Activated CD4-positive, alpha-beta T cell treated with anti-CD3 and anti-CD28 coated beads, Interleukin-2, amount 50 U/mL, for 48 hours (primary cell): ENCODE measurements at places on chromosomes 2 and 18.

GRCh38 chr2:222304737-222305515 lies 6.1 kb upstream of the PAX3 start:
- no peak for DNase-seq

DNA sequence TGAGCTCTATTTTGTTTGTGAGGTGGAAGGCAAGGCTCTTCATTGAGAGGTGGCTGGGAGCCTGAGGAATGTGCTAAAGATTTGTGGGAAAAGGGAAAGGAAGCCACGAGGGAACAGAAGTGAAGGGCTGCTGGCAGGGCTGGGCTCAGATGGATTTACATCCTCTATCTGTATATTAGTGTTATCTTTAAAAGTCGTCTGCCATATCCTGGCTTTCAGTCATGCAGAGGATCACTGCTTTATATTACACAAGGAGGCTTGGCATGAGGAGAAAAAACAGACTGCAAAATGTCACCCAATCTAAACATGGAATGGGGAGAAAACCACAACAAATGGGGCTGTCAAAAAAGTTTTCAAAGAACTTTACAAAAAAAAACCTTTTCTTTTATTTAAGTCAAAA lies 434.4 kb downstream of the HRH4 start:
- DNase-seq: no peak

DNA sequence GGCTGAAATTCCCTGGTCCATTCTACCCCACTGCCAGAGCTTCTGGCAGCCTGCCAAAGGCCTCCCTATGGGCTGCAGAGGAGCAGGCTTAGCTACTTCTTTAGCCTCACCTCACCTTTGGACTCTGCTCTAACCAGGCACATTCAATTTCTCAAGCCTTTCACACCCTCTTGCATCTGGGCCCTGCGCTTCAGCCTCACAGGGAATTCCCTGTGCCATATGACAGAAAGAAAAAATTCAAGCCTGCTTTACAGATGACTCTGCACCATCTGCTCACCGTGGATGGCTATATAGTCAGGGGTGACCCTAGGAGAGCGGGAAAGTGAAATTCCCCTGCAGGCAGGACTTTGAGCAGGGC lies 62.5 kb downstream of the REEP1 start:
- no peak for DNase-seq

GRCh38 chr2:113111823-113112287 lies 15.5 kb upstream of the IL1RN start:
- DNase-seq: no peak

DNA sequence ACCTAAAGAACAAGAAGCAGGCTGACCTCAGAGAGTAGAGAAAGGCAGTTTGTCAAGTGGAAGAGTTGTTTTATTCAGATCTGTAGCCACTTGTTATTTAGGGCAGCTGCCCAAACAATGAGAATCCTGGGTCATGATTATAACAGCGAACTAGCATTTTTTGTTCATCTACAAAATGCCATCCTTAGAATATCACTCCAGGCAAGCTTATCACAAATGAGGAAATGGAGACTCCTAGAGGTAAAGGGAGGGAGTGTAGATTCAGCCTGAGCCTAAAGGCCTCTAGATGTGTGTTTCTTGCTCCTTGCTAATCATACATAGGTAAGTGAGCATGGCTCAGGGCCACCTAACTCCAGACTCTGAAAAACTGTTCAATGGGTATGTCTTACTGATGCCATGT lies 126.1 kb downstream of the HNMT start:
- no peak for DNase-seq

DNA sequence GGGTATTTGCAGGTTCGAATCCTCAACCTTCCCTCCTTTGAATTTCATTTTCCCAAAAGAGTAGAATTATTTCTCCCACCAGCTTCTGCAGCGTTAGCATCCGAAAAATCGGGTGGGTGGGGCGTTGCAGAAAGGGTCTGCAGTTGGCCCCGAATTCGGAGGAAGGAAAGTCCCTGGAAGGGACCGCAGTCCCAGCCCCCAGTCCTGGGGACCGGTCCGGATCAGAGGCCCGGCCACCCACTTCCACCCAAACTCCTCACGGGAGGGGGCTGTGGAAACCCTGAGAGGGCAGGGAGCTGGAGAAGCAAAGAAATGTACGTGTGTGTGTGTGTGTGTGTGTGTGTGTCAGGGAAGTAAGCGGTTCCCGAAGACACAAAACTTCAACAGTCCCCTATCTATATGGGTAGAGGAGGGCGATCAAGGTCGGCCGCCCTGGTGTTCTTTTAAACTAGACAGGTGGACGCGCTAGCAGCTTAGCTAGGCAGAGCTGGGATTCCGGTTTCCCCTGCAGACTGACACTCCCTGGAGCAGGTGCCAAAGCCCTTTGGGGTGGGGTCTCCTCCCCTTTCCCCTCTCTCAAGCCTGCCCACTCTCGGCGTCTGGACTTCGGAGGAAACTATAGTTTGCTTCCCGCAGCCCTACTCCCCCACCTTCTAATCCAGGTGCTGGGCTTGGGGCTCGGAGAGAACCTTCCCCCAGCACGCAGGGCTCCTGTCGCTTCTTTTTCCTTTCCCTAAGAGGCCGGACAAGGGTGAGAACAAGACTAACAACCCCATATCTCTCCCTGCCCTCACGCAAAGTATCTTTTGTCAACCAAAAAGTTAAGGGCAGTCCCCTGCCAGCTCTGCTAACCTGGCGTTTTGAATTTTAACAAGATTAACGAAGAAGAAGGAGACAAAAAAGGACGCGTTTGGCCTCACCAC lies 4.8 kb upstream of the ONECUT2 start:
- no peak for DNase-seq

DNA sequence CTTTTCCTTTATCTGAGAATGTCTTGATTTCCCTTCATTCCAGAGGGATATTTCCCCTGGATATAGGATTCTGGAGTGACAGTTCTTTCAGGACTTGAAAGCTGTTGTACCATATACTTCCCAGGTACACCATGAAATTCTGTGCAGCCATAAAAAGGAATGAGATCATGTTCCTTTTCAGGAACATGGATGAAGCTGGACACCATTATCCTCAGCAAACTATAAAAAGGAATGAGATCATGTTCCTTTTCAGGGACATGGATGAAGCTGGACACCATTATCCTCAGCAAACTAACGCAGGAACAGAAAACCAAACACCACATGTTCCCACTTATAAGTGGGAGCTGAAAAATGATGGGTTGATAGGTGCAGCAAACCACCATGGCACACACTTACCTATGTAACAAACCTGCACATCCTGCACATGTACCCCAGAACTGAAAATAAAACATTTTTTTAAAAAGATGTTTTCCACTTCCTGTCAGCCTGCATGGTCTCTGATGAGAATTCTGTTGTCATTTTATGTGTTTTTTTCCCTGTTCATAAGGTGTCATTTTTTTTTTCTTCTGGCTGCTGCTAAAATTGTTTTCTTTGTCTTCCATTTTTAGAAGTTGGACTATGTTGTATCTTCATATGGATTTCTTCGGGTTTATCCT lies 133.3 kb downstream of the DNAH6 start:
- no peak for DNase-seq

DNA sequence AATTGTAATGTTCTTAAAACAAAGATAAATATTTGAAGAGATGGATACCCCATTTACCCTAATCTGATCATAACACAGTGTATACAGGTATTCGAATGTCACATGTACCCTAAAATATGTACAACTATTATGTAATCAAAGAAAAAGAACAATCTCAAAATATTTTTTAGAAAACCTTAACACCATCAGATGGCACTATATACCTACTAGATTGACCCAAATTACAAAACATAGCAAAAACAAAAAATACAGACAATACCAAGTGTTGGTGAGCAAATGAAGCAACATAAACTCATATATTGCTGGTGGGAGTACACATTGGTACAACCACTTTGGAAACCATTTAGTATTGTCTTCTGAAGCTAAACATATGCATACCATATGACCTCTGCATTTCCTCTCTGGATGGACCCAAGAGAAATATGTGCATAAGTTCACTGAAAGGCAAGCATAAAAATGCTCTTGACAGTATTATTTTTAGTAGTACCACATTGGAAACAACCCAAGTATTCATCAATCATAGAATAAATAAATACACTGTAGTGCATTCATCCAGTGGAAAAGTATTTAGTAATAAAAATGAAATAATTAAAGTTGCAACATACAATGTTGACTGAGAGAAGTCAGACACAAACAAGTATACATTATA lies 55.8 kb downstream of the GDF7 start:
- no peak for DNase-seq

DNA sequence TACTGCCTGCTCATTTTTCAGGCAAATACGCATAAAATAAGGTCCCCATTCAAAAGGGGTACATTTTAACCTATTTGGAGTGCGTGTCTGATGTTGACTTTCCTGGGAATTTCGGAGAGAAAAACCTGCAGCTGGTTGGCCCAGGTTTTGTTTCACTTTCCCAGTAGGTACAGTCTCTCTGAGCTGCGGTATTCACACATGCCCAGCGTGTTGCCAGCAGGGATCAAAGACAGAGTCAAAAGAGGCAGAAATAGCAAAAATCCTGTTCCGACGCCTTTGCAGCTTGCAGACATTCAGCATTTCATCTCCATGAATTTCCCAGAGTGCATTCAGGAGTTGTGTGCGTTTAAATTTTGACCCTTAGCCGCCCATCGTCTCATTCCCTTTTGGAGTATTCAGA lies 855.4 kb upstream of the CELF4 start:
- DNase-seq: no peak
